ENCODE measurements at places on chromosomes 2 and 18. TPM values are rescaled to one million over a fixed set of nuclear protein-coding genes. Genes with fewer than 3 reads are reported as not detected.

Gene CKAP2L
- total RNA-seq: 1.7 TPM

Gene GLI2
- total RNA-seq: 13.8 TPM

Gene ARL6IP6
- 18.1 TPM for total RNA-seq

Gene COQ10B
- total RNA-seq: 18.5 TPM

Gene RUFY4
- not detected for total RNA-seq

Gene DYSF
- total RNA-seq: 57.4 TPM

Gene UGT1A8
- total RNA-seq: not detected

Gene ACOXL
- 1.7 TPM for total RNA-seq

Gene TGFA
- total RNA-seq: 0.21 TPM

Gene ESPNL
- 4.3 TPM for total RNA-seq

Gene CACNB4
- 0.25 TPM for total RNA-seq

Gene GRHL1
- 1.3 TPM for total RNA-seq

Gene YPEL5
- 65.5 TPM for total RNA-seq

Gene EGR4
- 0.06 TPM for total RNA-seq

Gene CDCA7
- 24.2 TPM for total RNA-seq

Gene UCN
- 6.6 TPM for total RNA-seq

Gene GPAT2
- total RNA-seq: 1.5 TPM

Gene AGXT
- total RNA-seq: 0.67 TPM

Gene ATP8B1
- 0.21 TPM for total RNA-seq

Gene ACTG2
- total RNA-seq: 0.42 TPM

Gene MYO3B
- not detected for total RNA-seq

Gene SLC30A3
- total RNA-seq: 75.1 TPM

Gene SKOR2
- not detected for total RNA-seq

Gene ANKRD29
- total RNA-seq: 0.77 TPM

Gene MYO1B
- 38.8 TPM for total RNA-seq

Gene DNAJB2
- total RNA-seq: 182 TPM

Gene RPS27A
- 556 TPM for total RNA-seq

Gene CROCC2
- total RNA-seq: not detected

Gene IL1F10
- not detected for total RNA-seq

Gene SCN7A
- total RNA-seq: 0.42 TPM

Gene FAM117B
- total RNA-seq: 8.5 TPM

Gene SMAD4
- total RNA-seq: 72.4 TPM

Gene DGKD
- total RNA-seq: 21.3 TPM

Gene THUMPD2
- 7.0 TPM for total RNA-seq

Gene FIGN
- 23.1 TPM for total RNA-seq

Gene SLC14A1
- not detected for total RNA-seq

Gene CD8B
- total RNA-seq: not detected

Gene TUBA4B
- total RNA-seq: not detected
